ENCODE measurements at places on chromosomes 2 and 18. TPM values are rescaled to one million over a fixed set of nuclear protein-coding genes. Genes with fewer than 3 reads are reported as not detected.

DNA sequence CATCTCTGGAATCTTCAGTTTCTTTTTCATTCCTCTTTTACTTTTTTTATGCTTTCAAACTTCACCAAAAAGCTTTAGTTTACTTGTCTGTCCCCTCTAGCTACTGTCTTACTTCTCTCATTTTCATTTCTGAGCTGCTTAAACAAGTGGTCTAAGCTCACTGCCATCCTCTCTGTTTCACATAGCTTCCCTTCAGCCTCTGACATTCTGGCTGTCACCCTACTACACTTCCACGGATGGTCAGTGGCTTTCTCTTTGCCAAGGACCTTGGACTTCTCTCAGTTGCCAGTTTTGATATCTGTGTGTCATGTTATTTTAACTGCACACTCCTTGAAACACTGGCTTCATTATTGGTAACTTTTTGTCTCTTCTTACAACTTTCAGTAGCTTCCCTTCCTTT lies 176.1 kb downstream of the IKZF2 start:
- DNase-seq: no peak

DNA sequence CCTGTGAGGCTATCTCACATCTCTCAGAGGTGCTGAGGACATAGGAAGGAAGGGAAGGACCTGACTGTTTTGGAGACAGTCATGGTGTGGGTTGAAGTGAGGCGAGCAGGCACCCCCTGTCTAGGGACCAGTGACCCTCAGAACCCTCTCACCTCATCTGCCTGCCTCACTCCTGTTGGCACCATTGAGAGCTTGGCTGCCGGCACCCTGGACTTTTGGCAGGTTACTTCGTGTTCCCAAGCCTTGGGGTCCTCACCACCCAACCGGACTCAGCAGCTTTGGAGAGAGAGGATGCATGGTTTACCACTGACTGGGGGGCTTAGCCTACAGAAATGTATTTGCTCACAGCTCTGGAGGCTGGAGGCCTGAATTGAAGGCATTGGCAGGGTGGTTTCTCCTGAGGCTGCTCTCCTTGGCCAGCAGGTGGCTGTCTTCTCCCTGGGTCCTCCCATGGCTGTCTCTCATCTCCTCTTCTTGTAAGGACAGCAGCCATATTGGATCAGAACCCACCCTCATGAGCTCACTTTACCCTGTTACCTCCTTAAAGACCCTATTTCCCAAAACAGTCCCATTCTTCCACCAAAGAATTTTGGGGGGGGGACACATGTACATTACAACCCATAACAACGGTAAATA lies 142.0 kb downstream of the TSN start:
- no peak for DNase-seq

DNA sequence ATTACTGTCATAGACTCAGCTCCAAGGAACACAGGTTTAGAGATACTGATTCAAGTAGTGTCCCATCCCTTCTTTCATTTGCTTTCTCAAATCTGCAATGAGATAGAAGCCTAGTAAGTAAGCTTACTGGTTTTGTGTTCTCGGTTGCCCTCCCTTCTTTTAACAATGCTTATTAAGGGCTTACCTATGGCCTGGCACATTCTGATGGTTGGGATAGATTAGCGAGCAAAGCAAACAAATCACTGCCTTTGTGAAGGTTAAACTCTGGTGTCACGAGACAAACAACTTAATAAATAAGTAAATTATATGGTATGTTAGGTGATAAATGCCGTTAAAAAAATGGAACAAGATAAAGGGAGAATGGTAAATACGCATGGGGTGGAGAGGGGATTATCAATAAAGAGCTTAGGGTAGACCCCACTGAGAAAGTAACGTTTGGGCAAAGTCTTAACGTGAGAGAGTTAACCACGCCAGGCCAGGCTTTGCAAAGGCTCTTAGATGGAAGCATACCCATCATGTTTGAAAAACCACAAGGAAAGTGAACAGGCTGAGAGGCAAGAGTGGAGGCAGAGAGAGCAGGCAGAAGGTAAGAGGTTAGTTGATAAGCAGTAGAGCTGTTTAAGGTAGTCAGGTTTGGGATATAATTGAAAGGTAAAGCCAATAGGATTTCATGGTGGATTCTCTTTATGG lies 31.0 kb downstream of the EIF2AK3 start:
- no peak for DNase-seq

DNA sequence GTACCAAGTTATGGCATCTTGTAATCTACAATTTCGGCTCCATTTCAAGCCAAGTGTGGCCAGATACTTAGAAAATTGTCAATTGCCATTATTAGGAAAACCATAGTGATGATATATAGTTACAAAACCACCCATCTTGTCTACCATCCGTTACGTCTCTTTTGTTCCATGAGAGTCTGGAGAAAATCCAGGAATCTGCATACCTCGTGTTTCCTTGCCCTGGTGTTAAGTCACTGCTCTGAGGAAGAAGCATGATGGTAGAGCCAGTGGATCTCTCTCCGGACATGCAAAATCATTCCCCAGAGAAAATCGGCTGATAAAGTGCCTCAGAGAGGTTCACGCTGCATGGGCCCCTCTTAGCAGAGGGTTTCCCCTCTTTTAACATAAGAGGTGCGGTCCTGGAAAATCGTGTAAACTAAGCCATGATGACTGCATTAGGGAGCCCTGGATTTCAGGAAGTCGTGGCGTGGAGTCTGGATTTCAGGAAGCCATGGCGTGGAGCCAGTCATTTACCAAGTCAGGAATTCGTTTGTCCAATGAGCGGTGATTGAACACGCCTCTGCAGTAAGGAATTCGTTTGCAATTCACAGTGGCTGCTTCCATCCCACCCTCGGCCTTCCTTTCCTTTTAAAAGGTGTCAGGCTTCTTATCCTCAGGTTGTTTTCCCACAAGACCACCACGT lies 158.5 kb upstream of the TPO start:
- no peak for DNase-seq

GRCh38 chr2:144514616-144515091 lies 5.3 kb downstream of the ZEB2 start:
- no peak for DNase-seq

GRCh38 chr2:102141011-102141943 lies 1.3 kb upstream of the IL1R1 start:
- DNase-seq: no peak

- DNase-seq: no peak
Measured at GRCh38 chr18:75762758-75763157, 335.3 kb upstream of the SMIM21 start.

DNA sequence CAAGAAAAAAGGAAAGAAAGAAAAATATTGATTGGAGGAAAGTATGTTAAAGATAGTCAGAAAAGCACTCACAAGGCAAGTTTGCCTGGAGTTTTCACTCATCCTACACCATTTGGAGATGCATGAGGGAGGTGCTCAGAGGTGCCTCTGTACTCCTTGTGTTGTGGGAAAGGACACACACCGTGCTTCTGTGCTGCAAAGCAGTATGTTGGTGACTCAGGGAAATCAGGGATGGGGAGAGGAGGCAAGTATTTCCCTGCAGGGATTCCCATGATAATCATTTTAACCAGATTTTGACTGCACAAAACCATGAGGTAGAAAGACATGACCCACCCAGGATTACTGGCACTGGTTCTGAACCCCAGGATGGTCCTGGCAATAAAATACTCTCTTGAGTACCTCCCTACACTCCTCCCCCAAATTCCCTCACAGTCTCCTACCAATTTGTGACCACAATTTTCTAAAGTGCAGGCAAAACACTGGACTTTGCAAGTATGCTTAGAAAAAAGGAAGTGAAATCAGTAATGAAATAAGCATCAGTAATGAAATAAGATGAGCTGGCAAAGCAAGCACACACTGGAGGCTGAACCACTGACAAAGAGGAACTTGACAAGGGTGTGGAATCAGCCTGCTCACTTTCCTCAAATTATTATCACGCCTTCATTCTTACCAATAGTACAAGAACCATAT lies 155.5 kb upstream of the ACVR2A start:
- no peak for DNase-seq

DNA sequence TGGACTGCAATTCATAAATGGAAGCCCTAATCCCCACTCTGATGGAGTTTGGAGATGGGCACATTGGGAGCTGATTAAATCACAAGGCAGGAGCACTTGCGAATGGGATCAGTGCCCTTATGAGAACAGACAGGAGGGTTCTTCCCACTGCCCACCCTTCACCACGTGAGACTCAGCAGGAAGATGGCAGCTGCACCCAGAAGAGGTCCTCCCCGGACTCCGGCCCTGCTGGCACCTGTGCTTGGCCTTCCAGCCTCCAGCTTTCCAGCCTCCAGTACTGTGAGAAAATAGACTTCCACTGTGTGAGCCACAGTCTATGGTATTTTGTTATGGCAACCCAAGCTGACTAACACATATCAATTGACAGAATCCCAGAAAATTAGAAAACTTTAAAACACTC lies 267.6 kb upstream of the SALL3 start:
- no peak for DNase-seq

- no peak for DNase-seq
Measured at GRCh38 chr18:8785261-8785660, 79.9 kb downstream of the MTCL1 start.

DNA sequence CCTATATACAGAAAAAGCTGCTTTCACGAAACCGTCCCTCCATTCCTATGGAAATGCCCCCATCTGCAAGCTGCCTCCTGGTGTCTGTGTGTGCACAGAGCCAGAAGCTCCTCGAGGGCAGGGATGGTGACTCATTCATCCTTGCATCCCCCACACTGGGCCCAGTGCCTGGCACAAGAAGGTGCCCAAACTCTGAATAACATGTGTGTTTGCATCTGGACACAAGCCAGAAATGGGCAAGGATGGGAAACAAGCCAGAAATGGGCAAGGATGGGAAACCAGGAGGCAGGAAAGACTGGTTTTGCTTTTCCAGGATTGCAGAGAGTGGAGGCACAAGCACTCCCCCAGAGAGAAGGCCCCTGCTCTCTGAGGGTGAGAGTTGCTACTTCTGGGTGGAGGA lies 313.9 kb downstream of the CELF4 start:
- no peak for DNase-seq

DNA sequence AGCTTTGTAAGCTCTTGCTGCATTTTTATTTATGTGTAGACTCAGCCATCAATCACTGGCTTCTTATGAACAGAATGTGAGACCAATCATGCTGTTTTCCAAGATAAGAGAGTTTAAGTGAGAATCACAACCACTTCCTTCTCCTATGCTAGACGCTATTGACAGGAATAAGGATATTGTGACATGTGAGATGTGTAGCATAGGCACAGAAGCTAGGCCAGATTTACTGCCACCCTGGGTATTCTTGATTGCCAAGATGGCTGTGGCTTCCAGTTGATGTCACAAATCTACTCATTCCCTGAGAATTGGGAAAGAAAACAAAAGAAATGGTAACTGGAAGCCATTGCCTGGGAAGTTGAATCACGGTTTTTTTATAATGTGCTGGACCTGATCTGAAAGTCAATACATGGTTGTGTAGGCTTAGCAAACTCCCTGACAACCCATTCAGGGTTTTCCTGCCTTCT lies 49.9 kb downstream of the RAB27B start:
- DNase-seq: no peak

DNA sequence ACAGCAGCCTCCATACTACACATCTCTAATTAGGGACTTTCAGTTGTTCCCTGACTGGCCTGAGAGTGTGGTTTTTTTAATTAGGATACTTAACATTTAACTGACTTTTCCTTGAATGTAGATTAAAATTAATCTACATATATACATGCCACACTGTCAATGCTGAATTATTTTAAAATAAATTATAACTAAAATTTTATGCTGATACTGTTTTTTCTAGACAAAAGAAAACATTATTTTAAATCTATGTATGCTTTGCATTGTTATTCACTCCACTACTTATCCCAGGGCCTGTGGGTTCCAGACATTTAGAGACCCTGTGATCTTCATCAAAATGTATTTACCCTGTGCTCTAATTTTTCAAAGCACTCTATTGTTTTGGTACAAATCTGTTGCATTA lies 496.0 kb upstream of the MAP2 start:
- DNase-seq: no peak

The CCDC85A gene
- 0.27 TPM for total RNA-seq

The TUBA4B gene
- not detected for total RNA-seq

The SNORC gene
- total RNA-seq: 0.54 TPM

The ADRA2B gene
- total RNA-seq: under 0.01 TPM

The ABCG8 gene
- under 0.01 TPM for total RNA-seq

The ARHGAP15 gene
- total RNA-seq: 77.3 TPM

The IL36G gene
- total RNA-seq: not detected
